ENCODE measurements at places on chromosomes 7 and 10. TPM values are rescaled to one million over a fixed set of nuclear protein-coding genes. Genes with fewer than 3 reads are reported as not detected.

The TMEM26 gene
- polyA plus RNA-seq: 1.3 TPM

The ARMC3 gene
- polyA plus RNA-seq: not detected

The PAPSS2 gene
- 136 TPM for polyA plus RNA-seq

The CTNNA3 gene
- polyA plus RNA-seq: not detected

The BTBD16 gene
- polyA plus RNA-seq: not detected

The UPP1 gene
- 19.2 TPM for polyA plus RNA-seq

DNA sequence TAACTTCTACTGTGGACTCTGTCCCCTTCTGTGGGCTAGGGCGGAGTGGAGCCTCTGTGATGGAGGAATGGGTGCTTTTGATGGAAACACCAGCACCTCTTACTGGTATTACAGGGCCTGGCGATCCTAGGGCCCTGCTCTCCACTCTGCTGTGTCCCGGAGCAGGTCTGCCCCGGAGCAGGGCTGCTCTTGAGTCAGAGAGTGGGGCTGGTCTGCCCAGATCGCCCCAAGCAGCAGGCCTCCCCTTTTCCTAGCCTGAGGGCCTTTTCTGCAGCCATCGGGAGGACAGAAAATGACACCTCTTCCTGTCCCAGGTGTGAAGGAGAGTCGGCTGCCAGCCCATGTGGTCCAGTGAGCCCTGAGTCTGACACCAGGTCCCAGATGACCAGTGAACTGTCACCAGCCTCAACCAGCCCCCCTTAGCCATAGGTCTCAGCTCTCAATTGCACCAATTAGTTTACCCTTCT, 1.4 kb downstream of the ZNF282 start:
- no peak for DNase-seq

DNA sequence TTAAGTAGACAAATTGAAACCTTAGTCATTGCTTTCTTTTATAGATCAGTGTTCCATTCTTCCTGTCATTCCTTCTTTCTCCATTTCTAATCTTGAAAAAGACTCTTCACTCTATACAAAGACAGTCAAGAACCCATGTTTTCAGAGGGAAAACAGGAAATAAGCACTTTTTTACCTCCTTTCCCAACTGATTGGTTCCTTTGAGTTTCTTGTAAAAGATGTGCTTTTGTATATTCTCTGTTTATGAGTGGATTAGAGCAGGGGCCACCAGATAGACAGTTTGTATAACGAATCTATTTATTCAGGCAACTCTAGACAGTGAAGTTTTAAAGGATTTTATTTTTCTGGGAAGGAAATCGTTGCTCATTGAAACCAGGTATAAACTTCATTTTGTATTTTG, 49.8 kb downstream of the SHOC2 start:
- no peak for DNase-seq

GRCh38 chr7:103702454-103702853, 256.4 kb upstream of the SLC26A5 start:
- no peak for DNase-seq

GRCh38 chr7:129872054-129872453, 80.7 kb downstream of the UBE2H start:
- DNase-seq: no peak

DNA sequence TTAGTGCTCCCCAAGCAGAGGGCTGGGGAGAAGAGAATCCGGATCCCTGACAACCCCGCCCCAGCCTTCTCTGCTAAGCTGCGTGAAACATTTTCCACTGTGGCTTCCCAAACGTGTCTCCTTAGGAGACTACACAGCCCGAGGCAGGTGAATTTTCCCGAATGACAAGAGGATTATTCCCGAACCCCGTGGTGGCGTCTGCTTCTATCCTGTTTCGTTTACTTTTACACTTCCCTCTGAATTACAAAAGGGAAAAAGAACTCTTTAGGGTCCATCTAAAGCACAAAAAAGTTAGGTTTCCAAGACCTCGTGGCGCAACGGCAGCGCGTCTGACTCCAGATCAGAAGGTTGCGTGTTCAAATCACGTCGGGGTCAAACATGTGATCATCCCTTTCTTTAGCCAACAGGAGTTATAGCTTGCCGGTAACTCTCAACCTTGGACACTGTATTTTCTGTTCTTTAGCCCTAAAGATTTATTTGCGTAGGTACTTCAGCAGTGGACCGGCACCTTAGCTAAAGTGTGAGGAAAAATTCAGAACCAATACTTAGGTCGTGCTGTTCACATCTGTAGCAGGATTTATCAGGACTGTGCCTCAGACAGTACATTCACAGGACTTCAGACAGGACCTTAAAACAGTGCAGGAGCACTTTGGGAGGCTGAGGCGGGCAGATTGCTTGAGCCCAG, 3.2 kb upstream of the ZNF789 start:
- DNase-seq: no peak

DNA sequence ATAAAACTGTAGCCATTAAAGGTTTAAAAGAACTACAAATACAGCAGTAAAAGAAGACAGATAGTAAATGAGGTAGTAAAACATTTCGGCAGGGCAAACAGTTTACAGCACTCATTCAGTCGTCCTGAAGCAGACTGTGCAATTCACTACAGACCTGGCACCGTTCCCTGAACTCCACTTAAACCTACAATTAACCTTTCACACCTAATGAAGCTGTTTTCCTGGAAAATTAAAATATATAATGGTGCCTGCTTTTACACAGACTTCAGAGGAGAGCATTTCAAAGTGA, 335.3 kb downstream of the GFRA1 start:
- DNase-seq: no peak

DNA sequence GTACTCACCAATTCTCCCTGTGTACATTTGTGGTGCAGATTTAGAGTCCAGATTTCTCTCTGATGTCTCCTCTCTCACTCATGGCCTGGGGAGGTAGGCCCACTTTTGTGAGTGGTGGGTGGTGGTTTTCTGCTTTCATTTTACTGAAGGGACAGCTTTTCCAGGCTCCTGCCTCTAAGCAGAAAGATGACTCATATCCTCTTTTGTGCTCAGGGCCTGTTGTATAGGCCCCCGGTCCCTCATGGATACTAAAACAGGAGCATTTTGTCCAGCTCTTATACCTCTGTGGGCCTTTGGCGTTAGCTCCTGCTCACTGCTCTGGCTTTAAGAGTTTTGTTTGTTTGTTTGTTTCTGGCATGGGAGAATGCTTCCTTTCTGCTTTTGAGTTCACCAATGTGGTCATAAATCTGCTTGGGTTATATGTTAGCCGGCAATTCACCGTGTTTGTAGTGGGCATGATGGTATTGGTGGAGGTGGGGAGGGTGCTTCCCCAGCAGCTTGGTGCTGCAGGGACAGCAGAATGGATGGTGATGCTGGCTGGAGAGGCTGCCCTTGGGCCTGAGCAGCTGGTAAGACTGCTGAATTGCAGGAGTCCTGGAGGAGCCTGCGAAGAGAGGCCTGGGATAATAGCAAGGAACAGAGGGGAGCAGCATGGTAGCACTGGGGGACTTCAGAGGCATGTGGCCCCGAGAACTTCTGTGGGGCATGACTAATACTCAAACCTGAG, 468.7 kb downstream of the RPS24 start:
- no peak for DNase-seq

DNA sequence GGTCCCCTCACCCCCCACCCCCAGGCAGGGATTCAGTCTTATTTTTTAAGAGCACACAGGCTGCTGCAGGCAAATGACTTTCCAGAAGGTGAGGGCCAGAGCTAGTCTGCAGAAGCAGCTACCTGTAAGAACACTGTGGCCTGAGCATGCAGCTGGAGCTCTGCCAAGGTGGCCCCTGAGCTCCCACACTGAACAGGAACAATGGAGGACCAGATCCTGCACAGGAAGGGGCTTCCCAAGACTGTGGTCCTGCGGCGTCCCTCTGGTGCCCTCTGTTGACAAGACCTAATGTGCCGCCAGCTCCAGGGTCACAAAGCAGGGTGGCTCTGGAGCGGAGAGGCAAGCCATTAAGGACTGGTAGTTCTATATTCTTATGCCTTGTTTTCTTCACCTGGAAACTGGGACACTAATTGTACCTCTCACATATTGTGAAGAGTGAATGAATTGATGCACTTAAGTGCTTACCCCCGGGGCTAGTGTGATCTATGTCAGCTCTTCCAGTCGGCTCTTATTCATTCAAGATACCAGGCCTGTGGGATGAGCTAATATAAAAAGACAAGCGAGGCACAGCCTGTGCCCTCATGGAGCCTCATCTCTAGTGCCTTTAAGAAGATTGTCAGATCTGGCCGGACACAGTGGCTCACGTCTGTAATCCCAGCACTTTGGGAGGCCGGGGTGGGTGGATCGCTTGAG, 8.0 kb upstream of the BEND7 start:
- DNase-seq: no peak

DNA sequence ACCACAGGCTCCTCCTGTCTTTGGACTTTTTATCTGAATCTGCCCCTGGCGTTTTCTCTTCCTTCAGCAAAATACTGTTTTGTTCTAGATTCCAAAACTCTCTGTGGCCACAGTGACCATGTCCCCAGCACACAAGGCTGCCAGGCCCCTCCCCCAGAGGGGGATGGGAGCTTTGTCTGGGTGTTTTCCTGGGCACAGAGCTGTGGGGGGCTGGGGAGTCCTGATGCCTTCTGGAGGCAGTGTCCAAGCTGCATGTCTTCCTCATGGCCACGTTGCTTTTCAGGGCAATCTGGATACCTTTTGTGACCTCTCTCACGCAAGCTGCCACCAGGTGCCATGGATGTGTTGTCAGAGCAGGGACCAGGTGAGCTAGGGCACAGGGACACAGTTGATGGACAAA, 26.2 kb downstream of the ANTXRL start:
- no peak for DNase-seq

- DNase-seq: no peak
These were observed 87.9 kb downstream of the KMT2E start for GRCh38 chr7:105101864-105102263.

GRCh38 chr10:15748126-15748525, 28.4 kb upstream of the ITGA8 start:
- DNase-seq: no peak

- DNase-seq: no peak
These were observed 141.1 kb upstream of the CDK13 start for GRCh38 chr7:39808796-39809481.

- DNase-seq: no peak
These were observed 19.6 kb downstream of the ABI1 start for GRCh38 chr10:26840938-26841732.

- DNase-seq: no peak
These were observed 8.5 kb upstream of the AOAH start for GRCh38 chr7:36732806-36733205.

DNA sequence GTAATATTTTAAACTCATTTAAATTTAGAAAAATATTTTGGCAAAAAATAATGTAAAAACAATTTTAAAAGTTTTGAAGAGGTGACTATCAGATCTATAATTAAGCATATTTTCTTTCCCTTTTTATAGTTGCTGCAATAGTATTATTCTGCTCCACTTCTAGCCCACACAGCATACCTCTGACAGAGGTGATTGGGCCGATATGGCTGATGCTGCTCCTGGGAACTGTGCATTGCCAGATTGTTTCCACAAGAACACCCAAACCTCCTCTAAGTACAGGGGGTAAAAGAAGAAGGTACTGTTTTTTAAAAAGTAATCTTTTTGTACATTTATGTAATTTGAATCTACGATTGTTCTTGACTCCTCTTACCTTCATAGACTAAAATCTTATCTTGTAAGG, 110.1 kb downstream of the PHTF2 start:
- no peak for DNase-seq

- DNase-seq: no peak
These were observed 244.7 kb downstream of the EBF3 start for GRCh38 chr10:129719415-129719739.

DNA sequence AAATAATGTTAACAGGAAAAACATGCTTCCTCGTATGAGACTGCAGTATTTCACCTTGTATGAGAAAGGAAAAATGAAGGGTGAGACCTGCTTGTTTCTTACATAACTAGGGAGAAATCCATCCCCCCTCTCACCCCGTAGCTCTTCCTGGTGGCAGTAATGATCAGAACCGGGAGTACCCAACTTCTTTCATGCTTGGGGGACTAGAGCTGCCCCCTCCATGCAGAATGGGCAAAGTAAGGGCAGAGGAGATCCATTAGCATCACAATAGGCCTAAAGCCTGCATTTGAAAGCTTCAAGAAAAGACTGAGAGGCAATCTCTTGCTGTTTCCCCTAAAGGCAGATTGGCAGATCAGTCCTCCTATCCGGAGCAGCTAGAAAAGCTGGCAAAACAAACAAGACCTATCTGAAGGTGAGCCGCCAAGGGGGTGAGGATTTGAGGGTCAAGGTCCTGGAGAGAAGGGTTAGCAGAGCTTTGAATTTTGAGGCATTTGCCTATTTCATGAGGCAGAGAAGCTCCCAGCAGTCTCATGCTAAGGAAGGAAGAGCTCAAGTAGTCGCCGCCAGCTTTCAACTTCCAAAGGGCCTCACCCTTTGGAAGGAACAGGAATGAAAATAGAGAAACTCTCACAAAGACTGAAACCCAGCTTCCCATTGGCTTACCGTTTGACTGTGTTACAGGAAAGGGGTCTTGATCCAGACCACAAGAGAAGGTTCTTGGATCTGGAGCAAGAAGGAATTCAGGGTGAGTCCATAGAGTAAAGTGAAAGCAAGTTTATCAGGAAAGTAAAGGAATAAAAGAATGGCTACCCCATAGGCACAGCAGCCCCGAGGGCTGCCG, 36.2 kb downstream of the BAG3 start:
- DNase-seq: no peak

DNA sequence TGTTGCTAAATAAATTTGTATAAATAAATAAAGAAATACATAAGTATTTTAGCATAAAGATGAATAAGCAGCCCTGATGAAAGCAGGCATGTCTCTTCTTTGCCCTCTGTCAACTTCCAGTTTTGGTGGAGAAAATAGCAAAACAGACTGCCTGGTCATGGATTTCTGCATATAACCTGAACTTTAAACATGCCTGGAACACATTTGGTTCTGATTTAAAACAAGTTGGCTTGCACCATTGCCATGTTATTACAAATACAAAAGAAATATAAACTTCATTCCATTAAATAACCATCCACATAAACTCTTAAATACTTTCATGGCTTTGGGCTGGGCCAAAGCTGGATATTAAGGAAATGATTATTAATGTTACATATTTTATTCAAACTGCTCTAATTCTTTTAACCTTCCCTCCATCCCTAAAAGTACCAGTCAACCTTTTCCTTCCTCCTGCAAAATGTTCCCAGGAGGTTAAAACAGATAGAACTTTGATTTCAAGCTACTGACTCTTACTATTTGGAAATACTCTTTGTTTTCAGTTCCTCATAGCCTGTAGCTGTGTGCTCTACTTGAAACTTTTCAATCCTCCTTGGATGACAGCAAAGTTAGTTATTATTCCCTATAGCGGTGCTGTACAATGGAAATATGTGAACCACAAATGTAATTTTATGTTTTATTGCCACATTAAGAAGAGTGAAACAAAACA, 96.3 kb downstream of the BICC1 start:
- no peak for DNase-seq
